ENCODE measurements at places on chromosomes 3 and 15. TPM values are rescaled to one million over a fixed set of nuclear protein-coding genes. Genes with fewer than 3 reads are reported as not detected.

DNA sequence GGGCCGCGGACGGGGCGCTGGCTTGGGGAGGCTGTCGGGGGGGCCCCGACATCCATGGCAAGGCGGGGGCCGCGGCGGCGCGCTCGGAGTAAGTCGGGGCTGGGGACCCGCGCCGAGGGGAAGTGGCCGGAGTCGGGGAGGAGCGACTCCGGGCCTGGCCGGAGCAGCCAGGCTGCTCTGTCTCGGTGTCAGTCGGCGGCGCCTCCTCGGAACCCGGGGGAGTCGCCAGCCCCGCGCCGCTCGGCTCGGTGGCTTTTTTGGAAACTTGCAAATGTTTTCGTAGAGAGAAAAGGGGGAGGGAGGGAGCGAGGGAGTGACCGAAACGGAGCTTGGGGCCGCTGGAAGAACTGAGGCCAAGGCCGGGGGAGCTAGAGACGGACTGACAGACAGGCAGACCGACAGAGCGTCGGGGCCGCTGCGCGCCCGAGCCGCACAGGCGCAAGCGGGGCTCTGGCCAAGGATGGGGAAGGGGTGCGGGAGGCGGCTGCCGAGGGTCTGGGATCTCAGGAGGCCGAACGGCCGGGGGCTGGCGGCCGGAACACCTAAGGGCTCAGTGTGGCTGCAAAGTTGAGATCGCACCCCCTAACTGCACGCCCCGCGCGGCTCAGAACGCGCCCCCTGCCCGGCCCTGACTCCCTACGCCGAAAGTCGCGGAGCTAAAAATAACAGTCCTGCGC is 5.0 kb downstream of the PTH1R start:
- no peaks in the 10 kb centered on the region for H3K36me3 ChIP-seq
- peak overlapping the region; percentile 12 for H3K4me3 ChIP-seq
- H3K27ac ChIP-seq, result no peak overlapping the region
- H3K4me1 ChIP-seq, result no peaks in the 10 kb centered on the region
- peak; percentile 26 for DNase-seq

DNA sequence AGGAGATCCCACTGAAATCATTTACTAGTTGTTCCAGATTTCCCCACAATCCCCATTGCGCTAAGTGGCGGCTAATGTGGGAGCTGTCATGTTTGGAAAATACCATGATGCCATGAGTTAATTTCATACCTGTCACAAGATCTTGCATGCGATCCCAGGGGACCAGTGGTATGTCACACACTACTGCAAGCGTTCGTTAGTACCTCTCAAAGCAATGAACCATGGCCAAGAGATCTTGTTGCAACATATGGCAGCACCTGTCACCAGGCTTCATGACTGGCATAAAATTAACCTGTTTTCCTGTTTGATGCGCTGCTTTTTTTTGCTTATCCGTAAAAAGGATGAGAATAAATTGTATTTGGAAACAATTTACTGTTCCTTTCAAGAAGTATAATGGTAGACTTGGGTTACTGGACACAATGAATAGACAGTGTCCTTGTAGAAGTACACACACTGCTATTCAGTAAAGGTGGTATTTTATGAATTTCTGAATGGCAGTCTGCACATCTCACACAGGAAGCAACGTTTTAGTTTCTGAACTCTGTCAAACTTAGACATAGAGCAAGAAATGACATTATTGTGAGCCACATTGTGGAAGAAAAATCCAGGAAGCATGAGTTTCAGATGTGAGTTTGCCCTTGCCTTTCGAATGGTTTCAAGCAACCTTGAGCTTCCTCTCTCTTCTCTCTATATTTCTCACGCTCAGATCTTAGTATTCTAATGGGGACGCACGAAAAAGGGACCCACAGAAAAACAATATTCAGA is 81.9 kb downstream of the CHL1 start:
- no peak overlapping the region for H3K27ac ChIP-seq
- DNase-seq, result no peak
- no peaks in the 10 kb centered on the region for H3K4me1 ChIP-seq
- no peaks in the 10 kb centered on the region for H3K36me3 ChIP-seq
- no peaks in the 10 kb centered on the region for H3K27me3 ChIP-seq

DNA sequence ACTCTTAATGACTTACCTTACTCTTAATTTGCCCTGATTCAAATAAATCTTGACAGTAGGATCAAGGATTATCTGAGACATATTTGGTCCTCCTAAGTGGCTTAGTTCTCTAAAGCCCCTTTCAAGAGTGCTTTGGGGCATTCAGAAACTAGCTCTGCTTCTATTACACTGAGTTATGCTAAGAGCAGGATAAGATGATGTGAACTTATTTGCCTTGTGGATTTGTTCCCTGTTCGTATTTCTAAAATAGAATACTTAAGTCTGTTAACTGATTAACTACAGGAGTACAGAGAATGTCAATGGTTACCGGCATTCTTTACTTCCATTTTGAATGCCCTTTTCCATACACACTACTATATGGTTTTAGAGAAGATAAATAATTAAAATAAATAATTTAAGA is 14.8 kb upstream of the FRMD4B start:
- no peaks in the 10 kb centered on the region for H3K36me3 ChIP-seq
- H3K27ac ChIP-seq, result no peak overlapping the region
- no peaks in the 10 kb centered on the region for H3K27me3 ChIP-seq
- no peak for DNase-seq
- no peaks in the 10 kb centered on the region for H3K4me1 ChIP-seq

GRCh38 chr15:55343168-55343567 is 24.1 kb downstream of the PIGB start:
- H3K27me3 ChIP-seq, result no peaks in the 10 kb centered on the region
- H3K36me3 ChIP-seq, result peaks cover 2% of the 10 kb centered on the region
- DNase-seq, result peak; percentile 49
- no peaks in the 10 kb centered on the region for H3K4me1 ChIP-seq

The DAZL gene
- total RNA-seq, result not detected

The WDR93 gene
- total RNA-seq, result not detected
